H1 (cell line): ENCODE measurements at places on chromosomes 11 and 22.

- 0 out of 2 replicates have a peak overlapping the region, but pooled peaks have one; percentile 1 for H3K27ac ChIP-seq
- 0 out of 2 replicates have a peak, but pooled peaks cover 2% of the 10 kb centered on the region for H3K36me3 ChIP-seq
- DNase-seq = no peak
- H3K4me1 ChIP-seq = peaks cover 17% of the 10 kb centered on the region
- no peak overlapping the region for H3K4me3 ChIP-seq
Measured at GRCh38 chr11:75339685-75340409, 11.6 kb downstream of the ARRB1 start.

DNA sequence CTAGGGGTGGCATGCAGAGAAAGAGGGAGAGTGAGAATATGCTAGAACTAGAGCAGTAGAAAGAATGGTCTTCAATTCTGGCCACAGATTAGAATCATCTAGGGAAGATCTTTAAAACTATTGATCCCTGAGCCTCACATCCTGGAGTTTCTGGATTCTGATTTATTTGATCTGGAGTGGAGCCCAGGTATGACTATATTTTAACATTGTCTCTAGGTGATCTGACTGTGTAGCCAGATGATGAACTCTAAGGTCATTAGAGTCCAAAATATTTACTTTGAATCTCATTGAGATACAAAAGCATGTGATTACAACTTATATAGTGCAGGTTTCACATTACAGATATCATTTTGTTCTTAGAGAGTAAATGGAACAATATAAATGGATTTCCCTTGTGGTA, 79.7 kb downstream of the FDX1 start:
- H3K4me1 ChIP-seq = no peaks in the 10 kb centered on the region
- no peak for DNase-seq

DNA sequence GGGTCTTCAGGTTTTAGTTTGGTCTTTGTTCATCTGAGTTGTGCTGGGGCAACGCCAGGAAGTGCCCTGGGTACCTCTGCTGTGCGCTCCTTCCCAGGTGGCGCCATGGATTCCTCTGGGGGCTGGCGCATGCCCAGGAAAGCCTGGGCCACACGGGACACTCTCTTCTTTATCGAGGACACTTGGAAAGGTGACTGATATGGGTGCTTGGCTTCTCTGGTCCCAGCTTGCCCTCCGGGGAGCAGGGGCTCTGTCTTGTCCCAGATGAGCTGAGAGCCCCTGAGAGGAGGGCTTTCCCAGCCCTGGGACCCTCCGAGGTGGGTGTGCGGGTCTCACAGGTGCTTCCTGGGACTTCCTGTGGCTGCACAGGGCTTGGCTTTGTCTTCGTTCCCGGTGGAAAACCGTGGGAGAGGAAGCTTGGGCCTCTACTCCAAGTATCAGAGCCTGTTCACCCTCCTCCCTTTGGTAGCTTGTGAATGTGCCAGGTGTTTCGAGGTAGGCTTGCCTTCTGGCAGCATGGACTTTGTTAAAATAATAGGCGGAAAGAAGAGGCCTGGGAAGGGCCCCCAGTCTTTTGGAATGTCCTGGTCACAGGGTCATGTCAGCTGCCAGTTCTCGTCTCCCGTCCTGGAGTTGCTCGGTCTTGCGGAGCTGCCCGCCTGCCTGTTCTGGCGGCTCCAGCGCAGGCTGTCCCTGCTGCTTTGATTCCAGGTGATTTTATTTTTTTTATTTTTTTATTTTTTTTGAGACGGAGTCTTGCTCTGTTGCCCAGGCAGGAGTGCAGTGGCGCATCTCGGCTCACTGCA, 10.1 kb upstream of the NEAT1 start:
- no peaks in the 10 kb centered on the region for H3K27me3 ChIP-seq
- H3K36me3 ChIP-seq = no peaks in the 10 kb centered on the region
- DNase-seq = no peak
- peaks cover 13% of the 10 kb centered on the region for H3K4me1 ChIP-seq
- no peak overlapping the region for H3K27ac ChIP-seq

- H3K4me1 ChIP-seq = no peaks in the 10 kb centered on the region; the same call in 1 of the 2 replicates
- no peak overlapping the region for H3K27ac ChIP-seq
- DNase-seq = no peak
- H3K27me3 ChIP-seq = no peaks in the 10 kb centered on the region
Measured at GRCh38 chr11:71221201-71221600, 31.2 kb downstream of the SHANK2 start.

- no peak overlapping the region for H3K27ac ChIP-seq
- no peaks in the 10 kb centered on the region for H3K27me3 ChIP-seq
- H3K4me3 ChIP-seq = no peak overlapping the region
- no peaks in the 10 kb centered on the region for H3K36me3 ChIP-seq
- no peaks in the 10 kb centered on the region for H3K4me1 ChIP-seq
- no peak for DNase-seq
Measured at GRCh38 chr11:6638429-6638828, 17.2 kb downstream of the DCHS1 start.
